GM23248 (cell line): ENCODE measurements at places on chromosomes 12 and 14.

GRCh38 chr14:68174446-68174845 lies 354.9 kb downstream of the RAD51B start:
- no peak for DNase-seq

- no peak for DNase-seq
Observed at GRCh38 chr12:3842517-3842916, 30.7 kb downstream of the PARP11 start.

DNA sequence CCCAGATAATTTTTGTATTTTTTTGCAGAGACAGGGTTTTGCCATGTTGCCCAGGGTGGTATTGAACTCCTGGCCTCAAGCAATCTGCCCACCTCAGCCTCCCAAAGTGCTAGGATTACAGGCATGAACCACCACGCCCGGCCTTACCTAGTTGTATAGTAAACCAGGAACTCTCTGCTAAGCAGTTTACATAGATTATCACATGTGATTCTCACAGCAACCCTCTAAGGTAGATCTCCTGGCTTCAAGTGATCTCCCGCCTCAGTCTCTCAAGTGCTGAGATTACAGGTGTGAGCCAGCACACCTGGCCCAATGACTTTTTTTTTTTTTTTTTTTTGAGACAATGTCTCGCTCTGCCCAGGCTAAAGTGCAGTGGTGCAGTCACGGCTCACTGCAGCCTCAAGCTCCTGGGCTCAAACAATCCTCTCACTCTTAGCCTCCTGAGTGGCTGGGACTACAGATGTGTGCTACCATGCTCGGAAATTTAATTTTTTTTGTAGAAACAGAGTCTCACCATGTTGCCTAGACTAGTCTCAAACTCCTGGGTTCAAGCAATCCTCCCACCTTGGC lies 26.0 kb upstream of the ATP2A2 start:
- DNase-seq, result no peak

DNA sequence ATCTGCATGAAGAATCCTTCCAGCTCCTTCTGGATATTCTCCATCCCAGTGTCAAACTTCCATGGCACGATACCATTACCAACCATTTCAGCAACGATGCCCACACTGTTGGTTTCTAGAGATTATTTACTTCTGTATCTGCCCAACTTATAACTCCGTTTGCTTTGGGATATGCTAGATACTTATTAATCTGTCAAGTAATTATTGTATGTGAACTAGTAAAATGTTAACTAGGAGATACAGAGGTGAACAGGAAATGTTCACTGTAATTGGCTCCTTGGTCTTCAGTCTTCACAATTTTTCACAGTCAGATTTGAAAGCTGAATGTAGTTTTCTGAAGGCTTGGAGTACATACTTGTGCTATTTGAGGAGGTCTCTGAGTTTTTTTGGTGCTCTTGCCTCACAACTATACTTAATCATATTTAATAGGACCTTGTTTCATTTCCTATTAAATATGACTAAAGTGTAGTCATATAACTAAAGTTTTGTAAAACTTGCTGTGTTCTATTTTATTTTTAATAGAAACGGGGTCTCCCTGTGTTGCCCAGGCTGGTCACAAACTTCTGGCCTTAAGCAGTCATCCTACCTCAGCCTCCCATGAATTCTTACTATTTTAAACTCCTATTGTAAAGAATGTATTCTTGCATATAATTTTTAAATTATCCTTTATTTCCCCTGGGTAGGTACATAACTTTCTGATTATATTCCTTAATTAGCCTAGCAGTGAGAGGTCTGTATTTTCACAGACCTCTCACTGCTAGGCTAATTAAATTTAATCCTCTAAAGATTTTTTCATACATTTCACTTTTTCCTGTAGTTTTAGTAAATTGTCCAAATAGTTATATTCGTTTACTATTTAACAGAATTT lies 79.7 kb downstream of the FGD4 start:
- DNase-seq, result no peak

DNA sequence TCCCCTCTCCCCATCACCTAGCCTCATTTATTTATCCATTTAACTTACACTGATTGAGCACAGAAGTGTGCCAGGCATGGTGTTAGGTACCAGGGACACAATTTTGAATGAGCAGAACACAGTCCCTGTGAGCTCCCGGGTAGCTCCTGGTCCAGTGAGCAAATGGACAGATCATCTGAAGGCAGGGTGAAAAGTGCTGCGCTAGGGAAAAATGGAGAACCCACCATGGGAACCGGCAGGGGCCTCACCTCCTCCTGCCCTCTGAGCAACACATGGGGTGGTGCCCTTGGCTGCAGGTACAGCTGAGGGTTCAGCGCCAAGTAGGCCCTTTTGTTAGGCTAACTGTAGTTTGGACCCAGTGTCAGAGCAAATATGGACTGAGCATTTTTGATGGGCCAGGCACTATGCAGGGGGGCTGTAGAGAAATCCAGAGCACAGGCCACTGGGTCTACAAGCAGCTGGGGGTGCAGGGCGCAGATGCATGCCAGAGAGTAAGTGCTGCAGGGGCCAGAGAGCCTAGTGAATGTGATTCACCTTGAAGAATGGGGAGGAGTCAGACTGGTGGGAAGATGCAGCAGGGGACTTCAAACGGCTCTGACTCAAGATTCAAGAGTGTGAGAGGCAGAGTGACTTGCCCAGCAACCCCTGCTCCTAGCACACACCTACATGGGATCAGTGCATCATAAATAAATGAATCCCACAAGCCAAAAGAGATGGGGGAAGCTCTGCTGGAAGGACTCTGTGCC lies 28.2 kb downstream of the LTBP2 start:
- DNase-seq, result peak; percentile 95

- DNase-seq, result peak; percentile 68
Observed at GRCh38 chr14:51576117-51576430, 75.6 kb upstream of the FRMD6 start.

- no peak for DNase-seq
Observed at GRCh38 chr12:69015017-69015416, 82.0 kb upstream of the CPM start.

- no peak for DNase-seq
Observed at GRCh38 chr12:49366096-49366651, 1.1 kb upstream of the SPATS2 start.

GRCh38 chr12:13190275-13190674 lies 6.3 kb upstream of the EMP1 start:
- no peak for DNase-seq

DNA sequence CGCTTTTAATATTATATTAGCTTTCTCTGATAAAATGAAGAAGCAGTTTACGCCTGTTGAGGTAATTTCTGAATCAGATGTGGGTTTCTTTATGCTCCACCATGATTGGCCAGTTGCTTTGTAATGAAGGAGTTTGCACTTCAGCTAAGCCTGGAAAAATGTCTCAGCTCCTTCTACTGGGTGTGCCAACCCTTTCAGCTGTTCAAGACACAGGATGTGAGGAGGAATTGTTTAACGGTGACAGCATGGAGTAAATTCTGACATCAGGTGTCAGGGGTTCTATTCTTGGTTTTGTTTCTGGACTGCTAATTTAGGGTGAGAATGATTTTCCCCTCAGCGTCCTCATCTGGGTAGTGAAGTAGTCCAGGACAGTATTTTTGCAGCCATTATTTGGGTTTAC lies 43.5 kb downstream of the FLRT2 start:
- peak; percentile 44 for DNase-seq

- DNase-seq, result no peak
Observed at GRCh38 chr12:96194576-96194889, 358 bp downstream of the ELK3 start.

DNA sequence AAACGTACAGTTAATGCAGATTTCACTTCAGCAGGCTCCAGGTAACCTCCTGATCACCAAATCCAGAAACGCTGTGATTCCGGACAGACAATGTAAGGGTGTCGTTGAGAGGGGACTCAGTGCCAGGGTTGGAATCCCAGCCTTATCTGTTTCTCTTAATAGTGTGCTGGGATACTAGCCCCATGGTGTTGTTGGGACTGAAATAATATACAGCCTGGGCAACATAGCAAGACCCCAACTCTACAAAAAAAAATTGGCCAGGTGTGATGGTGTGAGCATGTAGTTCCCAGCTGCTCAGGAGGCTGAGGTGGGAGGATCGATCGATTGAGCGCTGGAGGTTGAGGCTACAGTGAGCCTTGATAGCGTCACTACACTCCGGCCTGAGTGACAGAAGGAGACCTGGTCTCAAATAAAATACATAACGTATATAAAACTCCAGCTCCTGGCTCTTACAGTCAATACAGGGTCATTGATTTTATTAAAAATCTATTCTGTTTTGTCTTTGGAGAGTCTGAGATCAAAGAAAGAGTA lies 1.3 kb downstream of the PEBP1 start:
- DNase-seq, result no peak

GRCh38 chr12:54133772-54134375 lies 54.9 kb downstream of the SMUG1 start:
- DNase-seq, result no peak

GRCh38 chr12:131923260-131923659 lies 5.8 kb upstream of the PUS1 start:
- no peak for DNase-seq

- peak; percentile 78 for DNase-seq
Observed at GRCh38 chr12:49200919-49201594, 12.2 kb upstream of the TUBA1A start.

GRCh38 chr14:76546426-76547221 lies 170.7 kb downstream of the ESRRB start:
- peak; percentile 29 for DNase-seq

DNA sequence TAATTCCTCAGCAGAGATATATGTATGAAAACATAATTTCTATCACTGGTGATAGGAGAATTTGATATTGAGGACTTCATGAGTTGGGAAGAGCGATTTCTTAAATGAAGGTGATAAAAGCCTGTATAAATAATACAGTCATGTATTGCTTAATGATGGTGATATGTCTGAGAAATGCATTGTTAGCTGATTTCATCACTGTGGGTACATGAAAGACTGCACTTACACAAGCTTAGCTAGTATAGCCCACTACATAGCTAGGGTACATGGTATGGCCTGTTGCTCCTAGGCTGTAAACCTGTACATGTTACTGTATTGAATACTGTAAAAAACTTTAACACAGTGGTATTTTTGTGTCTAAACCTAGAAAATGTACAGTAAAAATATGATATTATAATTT lies 63.4 kb downstream of the ANO4 start:
- DNase-seq, result peak; percentile 58

GRCh38 chr12:45745861-45746277 lies 16.4 kb downstream of the ARID2 start:
- DNase-seq, result peak; percentile 61

DNA sequence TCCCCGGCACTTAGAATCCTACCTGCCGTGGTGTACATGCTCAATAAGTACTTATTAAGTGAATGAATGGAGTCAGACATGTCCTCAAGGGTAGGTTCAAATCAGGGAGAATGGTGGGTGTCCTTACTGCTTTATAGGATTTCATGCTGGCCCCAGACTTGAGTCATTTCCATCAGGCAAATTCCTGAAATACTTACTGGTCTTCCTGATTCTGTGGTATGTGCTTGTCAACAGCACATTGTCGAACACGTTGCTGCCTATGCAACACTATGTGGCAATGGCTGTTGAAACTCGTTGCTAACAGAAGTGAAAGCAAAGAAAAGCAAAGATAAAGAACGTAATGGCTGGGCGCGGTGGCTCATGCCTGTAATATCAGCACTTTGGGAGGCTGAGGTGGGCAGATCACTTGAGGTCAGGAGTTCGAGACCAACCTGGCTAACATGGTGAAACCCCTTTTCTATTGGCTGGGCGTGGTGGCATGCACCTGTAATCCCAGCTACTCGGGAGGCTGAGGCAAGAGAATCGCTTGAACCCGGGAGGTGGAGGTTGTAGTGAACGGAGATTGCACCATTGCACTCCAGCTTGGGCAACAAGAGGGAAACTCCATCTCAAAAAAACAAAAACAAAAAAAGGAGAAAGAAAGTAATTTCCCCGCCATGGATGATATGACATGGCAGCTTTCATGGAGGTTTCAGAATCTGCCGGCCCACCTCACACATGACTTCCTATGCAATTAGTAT lies 214.9 kb downstream of the ZFP36L1 start:
- peak; percentile 98 for DNase-seq

- DNase-seq, result no peak
Observed at GRCh38 chr14:101463566-101464171, 97.6 kb upstream of the DIO3 start.

GRCh38 chr12:64558754-64559153 lies 51.5 kb upstream of the RASSF3 start:
- DNase-seq, result no peak
